ENCODE measurements at places on chromosomes 12 and 14.

GRCh38 chr14:36339816-36340215 is 19.4 kb upstream of the MBIP start:
- DNase-seq = no peak

DNA sequence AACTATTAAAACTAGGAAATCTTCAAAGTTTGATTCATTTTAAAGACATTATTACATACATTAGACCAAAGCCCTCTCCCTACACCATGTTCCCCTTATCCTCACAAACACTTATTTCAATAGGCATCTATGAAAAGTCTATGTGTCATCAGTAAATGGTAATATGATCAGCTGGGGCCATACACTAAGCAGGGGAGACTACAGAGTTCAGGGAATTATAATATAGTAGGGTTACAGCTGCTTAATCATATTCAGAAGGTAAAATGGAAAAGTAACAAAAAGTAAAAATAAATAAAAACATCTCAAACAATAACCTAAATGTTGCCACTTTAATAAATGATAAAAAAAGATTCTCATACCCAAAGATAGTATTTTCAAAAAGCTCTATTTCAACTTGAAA is 29.1 kb downstream of the PAWR start:
- no peak for DNase-seq

- no peak for DNase-seq
These were observed 8.7 kb downstream of the BCAT1 start for GRCh38 chr12:24940157-24940556.

- DNase-seq = no peak
These were observed 122.8 kb downstream of the VRK1 start for GRCh38 chr14:96920023-96920422.
